ENCODE measurements at places on chromosomes 12 and 14.

- no peak for DNase-seq
Observed at GRCh38 chr12:49017891-49018260, 700 bp downstream of the PRKAG1 start.

- DNase-seq, result no peak
Observed at GRCh38 chr12:67927324-67927723, 61.9 kb upstream of the IFNG-AS1 start.

DNA sequence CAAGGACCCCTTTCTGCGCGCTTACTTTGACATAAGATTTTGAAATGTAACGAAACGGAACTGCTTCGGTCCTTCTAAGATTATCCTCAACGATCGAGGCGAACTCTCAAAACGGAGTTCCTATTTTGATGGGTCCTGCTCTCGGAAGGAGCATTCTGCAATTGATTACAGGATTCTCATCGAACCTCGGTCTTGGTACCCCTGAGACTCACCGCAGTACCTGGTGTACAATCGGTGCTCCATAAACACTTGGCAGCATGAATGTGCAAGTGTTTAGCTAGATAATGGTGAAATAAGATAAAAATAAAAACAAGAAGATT lies 530 bp upstream of the NEMF start:
- DNase-seq, result no peak

- DNase-seq, result no peak
Observed at GRCh38 chr14:77275601-77276017, 4.6 kb upstream of the NGB start.

DNA sequence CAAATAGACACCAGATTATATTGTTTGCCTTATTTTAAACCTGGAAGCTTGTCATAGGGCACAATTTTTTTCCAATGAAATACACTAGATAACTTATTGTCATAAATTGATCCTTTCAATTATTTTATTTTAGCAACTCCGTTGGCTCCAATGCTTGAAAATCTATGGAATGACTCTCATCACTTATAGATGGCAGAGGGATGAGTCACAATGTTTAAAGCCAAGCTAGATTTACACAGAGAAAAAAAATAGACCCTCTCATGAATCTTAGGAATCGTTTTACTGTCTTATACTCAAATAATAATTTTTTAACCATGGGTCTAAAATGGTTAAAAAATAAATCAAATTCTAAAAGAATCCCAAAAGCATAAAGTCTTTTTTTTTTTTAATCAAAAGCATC lies 1276.6 kb upstream of the FLRT2 start:
- DNase-seq, result no peak

- no peak for DNase-seq
Observed at GRCh38 chr12:108784270-108784669, 53.0 kb upstream of the CORO1C start.

DNA sequence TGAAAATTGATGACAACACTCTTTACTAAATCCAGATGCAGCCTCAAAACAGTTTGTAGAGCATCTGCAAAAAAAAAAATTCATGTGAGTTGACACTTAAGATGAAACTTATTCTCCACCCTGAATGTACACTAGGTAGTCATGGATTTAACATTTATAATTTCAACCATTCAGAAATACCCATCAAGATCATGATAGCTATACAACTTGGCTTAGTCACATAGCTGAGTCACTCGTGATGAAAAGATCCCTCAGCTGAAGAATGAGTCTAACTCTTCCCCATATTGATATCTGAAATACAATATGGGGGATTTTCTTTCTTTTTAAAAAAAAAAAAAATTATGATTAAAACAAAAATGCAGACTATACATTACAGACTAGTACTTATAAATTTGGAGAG lies 104.8 kb upstream of the PLEKHG7 start:
- DNase-seq, result no peak

DNA sequence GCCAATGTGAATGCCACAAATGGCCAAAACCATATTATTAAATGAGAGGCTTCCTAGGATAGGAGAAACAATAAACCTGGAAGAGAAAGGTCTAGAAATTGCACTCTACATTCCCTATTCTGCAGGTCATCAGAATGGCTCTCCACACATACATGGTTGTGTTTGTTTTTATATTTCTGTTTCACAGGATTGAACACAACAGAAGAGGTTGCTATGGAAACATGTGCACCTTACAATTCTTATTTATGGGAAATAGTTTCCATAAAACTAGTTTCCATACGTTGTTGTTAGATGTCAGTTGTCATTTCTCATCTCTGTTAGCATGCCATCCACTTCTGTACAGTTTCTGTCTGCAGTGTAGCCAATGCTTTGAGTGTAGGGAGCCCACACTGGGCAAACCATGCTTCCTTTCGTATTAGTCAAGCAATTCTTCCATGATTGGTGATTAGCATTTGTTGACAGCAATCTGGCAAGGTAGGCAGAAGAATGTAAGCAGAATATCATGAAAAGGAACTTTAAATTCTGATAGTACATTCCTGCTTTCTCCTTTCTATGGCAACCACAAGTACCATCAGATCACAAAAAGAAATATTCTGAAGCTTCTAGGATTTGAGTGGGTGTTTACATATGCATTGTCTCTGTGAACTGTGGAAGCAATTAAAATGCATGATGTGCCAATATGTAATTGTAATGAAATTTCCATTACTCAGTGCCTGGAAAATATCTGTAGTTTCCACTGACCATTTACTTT lies 141.6 kb upstream of the AVPR1A start:
- DNase-seq, result no peak

- DNase-seq, result peak; percentile 53
Observed at GRCh38 chr14:101561145-101561896, at the start of gene DIO3. Gene DIO3 (plus strand): TSS chr14:101561495.

- no peak for DNase-seq
Observed at GRCh38 chr14:83312511-83312910, 1778.9 kb upstream of the SEL1L start.

DNA sequence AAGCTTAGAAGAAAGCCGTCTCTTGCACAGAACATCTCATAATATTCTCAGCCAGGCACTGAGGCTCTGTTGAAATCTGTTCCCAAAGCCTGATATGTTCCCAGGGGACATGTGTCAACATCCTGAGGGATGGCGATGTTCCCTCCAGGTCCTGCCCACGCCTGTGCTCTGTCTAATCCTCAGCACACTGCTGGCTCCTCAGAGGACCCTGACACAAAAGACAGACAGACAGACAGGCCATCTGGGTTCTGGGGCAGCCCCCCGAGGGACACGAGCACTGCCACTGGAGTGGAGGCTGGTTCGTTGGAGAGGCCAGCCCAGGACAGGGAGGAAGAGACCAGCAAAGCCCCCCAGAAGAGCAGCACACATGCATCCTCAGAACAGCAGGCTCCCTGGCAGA lies 27.8 kb downstream of the CHGA start:
- DNase-seq, result no peak

DNA sequence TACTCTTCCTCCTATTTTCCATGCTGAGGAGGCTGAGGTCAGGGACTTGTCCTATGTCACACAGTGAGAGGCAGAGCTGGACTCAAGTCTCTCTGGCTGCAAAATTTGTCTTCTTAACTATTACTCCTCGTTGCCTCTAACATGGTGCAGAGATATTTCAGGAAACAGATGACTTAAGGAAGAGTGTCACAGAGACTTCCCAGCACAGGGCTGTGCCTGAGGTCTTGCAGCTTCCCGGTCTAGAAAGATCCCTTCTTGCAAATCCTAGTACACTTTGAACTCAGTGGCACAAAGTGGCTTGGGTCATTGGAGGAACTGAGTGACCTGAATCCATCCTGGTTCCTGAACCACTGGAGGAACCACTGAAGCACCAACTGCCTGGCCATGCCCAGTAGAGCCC lies 17.1 kb upstream of the RBM19 start:
- no peak for DNase-seq

- DNase-seq, result no peak
Observed at GRCh38 chr12:3329361-3329760, 161.6 kb upstream of the PRMT8 start.

- no peak for DNase-seq
Observed at GRCh38 chr12:31726575-31726974, 2.2 kb downstream of the AMN1 start.

GRCh38 chr12:90013409-90013808 lies 304.8 kb upstream of the ATP2B1 start:
- no peak for DNase-seq

DNA sequence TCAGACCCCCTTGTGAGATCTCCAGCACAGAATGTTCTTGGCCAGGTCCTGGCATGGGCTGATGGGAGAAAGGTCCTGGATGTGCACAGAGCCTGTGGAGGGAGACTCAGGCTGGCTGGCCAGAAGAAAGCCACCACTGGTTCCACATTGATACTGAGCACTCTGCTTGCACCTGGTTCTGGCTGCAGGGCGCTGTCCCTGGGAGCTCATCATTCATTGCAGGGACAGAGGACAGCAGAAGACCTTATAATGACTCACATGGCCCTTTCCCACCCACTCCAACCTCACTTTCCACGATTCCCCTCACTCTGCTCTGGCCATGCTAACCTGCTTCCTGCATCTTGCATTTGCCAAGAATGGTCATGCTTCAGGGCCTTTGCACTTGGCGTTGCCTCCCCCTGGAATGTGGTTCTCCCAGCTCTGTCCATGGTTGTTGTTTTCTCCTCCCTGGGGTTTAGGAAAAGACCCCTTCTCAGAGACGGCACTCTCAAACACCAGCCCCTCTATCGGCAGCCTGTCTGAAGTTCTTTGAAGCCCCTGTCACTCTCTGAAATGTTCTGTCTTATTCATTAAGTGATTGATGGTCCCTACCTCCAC lies 10.3 kb downstream of the KRT7 start:
- no peak for DNase-seq

DNA sequence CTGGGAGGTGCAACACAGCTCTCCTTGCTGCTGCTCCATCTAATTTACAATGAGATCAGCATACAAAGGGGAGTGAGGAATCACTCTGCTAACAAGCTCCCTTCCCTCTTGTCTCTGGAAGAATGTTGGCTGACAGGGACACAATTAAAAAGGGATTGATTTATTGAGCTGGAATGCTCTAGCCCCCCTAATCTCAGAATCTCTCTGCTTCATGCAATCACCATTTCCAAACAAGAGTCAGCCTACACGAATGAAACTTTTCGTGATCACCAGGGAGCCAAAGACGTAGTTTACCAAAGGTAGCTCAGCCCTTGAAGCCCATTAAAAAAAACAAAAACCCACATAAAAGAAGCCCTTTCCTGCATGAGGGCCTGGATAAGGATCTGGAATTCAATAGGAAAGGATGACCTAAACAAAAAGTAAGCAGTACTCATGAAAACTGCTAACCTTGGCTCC lies 223.8 kb downstream of the C12orf75 start:
- no peak for DNase-seq

DNA sequence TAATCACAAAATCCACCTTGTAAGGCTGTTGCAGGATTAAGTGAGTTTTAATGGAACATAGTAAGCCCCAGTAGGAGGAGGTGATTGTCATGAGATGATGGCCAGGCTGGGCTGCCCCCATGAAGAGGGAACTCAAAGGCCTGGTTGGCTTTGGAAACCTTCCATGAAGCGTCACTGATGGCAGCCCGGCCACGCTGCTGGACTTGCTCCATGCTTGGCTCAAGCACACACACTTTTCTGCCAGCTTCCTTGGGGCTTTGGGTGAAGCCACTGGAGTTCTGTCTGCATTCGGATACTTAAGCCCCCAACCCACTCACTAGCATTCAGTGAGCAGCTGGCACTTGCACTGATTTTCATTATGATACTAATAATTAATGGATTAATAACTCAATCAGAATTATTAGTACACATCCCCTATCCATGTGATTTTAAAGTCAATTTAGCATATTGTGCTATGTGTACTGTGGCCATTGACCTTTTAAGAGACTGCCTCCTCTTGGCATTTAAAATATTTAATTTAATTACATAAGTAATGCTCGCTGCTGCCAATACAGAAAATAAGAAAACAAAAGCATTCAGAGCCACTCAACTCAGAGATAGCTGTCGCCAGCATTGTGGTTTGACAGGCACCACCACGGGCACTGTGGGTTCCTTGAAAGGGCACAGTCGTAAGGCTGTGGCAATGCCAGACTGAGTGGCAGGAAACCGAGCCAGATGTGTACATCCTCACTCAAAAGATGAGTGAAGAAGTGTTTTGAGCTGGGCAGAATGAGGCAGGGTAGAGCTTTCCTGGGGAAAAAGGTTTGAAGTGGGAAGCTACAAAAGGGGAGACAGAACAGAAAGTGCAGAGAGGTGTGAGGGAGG lies 15.9 kb downstream of the KRT85 start:
- no peak for DNase-seq

DNA sequence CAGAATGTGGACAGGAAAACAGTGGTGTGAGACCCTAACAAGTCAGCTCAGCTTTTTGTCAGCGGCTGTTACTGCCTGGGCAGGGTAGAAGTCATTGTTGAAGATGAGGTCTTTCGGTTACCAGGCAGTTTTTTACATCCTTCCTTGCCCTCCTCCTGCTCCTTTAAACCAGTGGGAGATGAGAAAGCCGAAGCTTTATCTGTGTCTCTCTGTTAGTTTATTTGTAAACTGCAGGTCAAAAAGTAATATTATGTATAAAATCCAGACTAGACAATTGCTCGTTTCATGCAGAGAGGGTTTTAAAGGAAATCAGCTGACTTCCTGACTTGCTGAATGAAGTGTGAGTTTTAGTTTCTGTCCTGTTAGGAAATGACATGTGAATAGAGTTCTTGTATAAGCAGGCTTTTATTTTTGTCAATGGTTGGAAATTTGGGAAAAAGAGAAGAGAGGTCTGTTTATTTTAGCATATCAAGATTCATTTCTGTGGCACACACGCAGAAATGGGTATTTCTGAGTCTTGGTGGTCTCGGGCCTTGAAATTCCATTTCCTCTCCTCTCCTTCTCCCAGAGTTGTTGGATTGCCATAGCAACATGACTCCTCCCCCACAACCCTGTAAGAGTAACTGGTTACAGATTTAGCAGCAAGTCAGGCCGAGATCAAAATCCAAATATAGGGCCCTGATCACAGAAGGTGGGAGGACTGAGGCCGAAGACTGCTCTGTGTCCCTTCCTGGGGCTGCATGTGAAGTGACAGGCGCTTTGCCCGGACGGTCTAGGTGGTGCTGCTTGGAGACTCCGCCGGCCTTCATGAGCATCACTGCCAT lies 60.8 kb downstream of the SAMD4A start:
- no peak for DNase-seq

DNA sequence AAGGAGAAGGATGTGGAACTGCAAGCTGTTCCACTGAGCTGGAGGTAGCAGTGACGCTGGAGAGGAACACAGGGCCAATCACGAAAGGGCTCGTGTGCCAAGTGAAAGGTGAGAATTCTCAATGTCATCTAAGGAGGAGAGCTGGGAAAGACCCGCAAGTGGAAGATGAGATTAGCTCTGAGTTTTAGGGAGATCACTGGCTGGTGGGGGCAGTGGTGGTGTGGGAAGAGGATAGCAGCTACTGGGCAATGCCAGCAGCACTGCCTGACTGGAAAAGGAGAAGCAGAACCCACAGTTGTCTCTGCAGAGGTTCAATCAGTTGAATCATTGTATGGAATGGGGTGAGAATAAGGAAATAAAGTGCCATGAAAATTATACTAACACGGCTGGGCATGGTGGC lies 27.8 kb downstream of the SLC25A47 start:
- DNase-seq, result no peak

DNA sequence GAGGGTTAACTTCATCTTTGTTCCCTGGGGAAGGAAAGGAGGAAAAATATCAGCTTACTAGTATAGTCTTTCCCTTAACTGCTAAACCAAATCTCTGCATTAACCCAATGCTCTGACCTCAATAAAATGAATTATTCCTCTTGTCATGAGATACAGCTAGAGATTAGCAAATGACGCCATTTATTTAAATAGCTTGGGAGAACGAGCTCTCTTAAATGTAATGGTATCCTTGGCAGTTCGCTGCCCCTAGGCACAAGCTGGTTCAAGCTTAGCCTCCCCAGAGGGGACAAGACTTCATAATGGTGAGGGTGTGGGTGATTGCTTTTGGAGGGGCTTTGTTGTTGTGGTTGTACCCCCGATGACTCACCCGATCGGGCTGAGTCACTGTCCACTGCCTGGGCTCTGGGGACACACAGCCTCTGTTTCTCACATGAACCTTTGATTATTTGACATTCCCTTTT lies 19.6 kb downstream of the FNTB start:
- no peak for DNase-seq
